ENCODE measurements at places on chromosomes 6 and 20.

- DNase-seq, result no peak
Observed at GRCh38 chr6:42203183-42203582, 8.4 kb upstream of the GUCA1B start.

- no peak for DNase-seq
Observed at GRCh38 chr20:6886065-6886729, 118.7 kb downstream of the BMP2 start.

DNA sequence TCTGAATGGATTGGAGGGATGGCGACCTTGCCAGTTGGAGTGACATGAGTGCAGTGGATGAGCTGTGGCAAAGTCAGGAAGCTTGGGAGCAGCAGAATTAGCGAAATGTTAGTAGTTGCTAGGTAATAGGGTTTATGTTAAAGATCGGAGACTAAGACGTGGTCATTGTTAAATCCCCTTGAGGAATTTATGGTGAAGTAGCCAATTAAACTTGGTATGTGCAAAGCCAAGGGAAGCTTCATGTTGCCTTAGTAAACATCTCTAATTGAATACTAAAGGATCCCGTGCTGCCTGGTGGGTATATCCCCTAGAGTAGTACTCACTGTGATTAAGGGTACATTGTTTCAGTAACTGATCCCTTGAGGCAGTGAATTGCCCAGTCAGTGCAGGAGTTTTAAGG lies 106.0 kb downstream of the PRIM2 start:
- no peak for DNase-seq

DNA sequence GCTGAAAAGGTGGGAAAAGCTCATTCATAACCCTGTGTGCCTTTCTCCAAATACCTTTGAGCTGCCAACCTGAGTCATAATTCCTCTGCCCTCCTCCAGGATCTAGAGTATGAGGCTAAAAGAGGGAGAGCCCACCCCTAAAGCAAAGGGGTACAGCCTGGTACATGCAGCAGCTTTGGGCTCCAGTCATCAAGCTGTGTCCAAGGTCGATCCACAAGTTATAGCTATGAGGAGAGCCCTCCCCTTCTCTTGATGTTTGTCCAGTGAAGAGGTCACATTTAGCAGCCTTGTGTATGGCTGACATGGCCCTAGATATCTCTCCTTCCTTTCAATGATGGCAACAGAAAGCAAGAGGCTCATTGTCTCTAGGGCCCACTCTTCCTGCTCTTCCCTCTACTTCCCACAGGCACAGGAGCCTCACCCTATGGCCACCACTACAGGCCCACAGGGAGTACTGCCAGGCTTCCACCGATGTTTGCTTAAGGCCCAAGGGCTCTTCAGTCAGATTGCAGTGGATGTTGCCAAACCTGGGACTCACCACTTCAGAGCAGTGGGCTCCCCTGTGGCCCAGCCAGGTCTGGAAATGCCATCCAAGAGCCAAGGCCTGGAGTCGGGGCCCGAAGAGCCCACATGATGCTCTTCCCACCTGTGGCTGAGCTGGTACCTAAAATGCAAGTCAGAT lies 176.8 kb downstream of the CD83 start:
- no peak for DNase-seq

DNA sequence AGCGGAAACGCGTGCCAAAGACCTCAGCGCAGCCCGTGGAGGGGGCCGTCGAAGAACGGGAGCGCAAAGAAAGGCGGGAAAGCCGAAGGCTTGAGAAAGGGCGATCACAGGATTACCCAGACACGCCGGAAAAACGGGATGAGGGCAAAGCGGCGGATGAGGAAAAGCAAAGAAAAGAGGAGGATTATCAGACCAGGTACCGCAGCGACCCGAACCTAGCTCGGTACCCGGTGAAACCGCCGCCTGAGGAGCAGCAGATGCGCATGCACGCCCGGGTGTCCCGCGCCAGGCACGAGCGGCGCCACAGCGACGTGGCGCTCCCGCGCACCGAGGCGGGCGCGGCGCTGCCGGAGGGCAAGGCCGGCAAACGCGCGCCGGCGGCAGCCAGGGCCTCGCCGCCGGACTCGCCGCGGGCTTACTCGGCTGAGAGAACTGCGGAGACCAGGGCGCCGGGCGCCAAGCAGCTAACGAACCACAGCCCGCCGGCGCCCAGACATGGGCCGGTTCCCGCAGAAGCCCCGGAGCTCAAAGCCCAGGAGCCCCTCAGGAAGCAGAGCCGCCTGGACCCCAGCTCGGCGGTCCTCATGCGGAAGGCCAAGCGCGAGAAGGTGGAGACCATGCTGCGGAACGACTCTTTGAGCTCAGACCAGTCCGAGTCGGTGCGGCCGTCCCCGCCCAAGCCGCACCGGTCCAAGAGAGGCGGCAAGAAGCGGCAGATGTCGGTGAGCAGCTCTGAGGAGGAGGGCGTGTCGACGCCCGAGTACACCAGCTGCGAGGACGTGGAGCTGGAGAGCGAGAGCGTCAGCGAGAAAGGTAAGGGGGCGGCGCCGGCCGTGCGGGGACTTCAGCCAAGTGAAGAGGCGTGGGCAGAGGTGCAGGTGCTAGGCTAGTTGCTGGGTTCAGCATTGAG lies 296.2 kb downstream of the RIMS1 start:
- no peak for DNase-seq

DNA sequence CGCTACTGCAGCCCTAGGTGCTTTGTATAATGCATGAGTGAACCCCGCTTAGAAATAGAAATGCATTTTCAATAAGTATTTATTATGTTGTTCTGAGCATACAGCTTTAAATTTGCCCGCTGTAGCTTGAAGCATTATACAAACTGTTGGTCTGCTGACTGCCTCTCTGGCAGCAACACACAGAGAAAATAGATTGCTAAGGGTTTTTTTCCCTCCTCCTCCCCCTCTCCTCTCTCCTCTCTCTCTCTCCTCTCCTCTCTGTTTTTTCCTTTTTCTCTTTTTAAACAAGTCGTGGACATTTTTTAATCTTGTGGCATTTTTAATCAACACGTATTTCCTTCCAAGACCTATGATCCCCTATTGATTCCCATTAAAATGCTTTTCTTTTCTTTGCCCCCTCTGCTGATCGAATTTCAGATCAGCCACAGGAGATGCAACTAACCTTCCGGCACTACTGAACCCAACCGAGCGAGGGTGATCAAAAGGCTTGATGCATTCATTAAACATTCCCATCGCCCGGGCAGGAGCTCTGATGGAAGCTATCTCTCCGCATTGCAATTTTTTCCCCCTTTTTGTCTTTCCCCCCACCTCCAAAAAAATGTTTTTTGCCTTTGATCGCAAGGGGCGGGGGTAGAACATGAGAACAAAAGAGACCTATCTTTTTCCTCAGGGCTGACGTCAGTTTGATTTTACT lies 90.7 kb upstream of the ARID1B start:
- no peak for DNase-seq

DNA sequence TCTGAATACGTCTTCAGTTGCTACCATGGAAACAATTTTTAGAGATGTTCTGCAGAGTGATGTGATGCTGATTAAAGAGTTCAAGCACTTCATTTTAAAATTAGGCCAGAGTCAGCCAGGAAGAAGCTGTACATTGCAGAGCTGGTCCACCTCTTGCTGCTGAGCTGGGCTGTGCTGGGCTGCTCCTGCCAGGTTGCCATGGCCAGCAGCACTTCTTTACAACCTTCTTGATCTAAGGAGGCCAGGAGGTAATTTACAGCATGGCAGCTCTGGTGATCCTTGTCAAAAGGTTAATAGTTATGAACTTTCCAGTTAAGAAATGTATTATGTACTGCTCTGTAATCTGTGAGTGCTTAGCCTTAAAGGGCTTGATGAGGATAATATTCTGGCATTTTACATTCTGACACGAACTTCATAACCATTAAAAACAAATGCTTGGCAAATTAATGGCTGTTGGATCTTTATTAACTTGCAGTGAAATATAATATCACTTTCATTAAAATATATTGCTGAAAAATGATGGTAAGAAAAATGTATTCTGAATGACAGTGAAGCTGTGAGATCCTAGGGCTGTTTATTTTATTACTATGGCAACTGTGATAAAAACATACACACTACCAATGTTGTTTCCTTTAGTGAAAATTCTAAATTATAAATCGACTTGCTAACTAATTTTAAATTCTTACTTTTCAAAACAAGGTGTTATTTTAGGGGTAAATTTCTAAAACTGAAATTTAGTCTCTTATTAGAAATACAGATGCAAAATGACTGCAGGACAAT lies 259.7 kb downstream of the RFPL4B start:
- DNase-seq, result no peak

- no peak for DNase-seq
Observed at GRCh38 chr20:11852811-11853210, 64.9 kb upstream of the BTBD3 start.

GRCh38 chr20:31594558-31595379 lies 10.3 kb upstream of the ID1 start:
- no peak for DNase-seq

- DNase-seq, result no peak
Observed at GRCh38 chr6:111524735-111525134, 41.7 kb upstream of the REV3L start.

- DNase-seq, result no peak
Observed at GRCh38 chr6:49300443-49300842, 162.6 kb downstream of the MMUT start.

DNA sequence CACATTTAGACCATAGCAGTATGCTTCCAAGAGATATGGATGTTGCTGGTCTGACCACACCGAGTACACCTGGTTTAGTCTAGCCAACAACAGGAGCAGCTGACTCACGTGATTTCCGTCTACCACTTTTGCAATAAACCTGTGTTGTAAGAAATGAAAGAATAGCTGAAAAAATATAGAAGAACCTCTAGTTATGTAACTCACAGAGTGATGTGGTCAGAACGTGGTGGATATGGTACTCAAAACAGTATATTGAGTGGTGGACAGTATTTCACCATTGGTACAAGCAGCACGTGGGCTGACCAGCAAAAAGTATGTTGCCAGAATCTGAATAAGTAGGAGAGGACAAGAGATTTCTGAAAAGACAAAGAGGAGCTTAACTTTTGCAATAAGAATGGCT lies 226.9 kb downstream of the TBC1D7 start:
- no peak for DNase-seq

GRCh38 chr20:12372557-12372956 lies 454.9 kb downstream of the BTBD3 start:
- DNase-seq, result no peak

DNA sequence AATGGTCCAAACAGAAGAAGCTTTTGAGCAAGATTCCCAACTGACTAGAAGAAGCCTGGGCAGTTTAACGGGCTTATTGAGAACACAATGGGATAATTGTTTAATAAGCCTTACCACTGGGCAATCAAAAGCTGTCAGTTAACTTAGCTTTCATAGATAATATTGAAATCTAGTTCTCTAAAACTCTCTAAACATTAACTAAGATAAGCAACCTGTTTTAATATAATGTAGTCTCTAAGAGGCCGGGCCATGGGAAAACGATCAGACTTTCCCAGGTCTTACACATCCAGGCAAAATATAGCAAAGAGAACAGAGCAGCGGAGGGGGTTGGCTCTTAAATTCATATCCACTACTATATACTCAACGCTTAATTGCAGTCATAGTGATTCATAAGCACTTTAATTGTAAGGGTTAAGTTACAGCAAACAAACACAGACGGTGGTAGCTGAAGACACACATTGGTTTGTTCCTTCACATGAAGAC lies 128.0 kb upstream of the FAM83B start:
- no peak for DNase-seq

GRCh38 chr6:829656-830055 lies 136.7 kb upstream of the EXOC2 start:
- DNase-seq, result no peak

GRCh38 chr6:90393232-90393884 lies 96.7 kb upstream of the BACH2 start:
- peak; percentile 13 for DNase-seq

DNA sequence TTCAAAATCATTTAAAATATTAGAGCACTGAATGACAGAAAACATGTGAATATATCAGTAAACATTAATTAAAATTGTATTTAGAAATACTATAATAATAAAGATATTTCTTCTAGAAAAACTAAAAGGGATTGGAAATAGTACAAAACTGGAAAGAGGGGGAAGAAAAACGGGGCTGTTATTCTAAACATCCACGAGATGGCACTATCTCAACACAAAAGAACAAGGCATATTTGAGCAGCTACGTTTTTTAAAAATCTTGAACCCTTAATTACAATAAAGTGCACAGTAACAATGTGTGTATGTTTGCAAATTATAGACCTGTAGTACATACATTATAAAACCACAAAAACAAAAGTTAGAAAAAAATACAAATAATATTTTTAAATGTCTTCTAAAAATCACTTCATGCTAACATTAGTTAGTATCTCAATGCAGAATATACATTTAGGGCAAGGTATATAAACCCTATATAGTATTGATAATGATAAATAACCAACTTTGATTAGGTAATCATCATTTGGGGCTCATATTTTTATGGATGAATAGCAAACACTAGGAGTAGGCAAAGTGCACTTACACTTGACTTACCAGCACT lies 42.5 kb upstream of the PNISR start:
- no peak for DNase-seq

DNA sequence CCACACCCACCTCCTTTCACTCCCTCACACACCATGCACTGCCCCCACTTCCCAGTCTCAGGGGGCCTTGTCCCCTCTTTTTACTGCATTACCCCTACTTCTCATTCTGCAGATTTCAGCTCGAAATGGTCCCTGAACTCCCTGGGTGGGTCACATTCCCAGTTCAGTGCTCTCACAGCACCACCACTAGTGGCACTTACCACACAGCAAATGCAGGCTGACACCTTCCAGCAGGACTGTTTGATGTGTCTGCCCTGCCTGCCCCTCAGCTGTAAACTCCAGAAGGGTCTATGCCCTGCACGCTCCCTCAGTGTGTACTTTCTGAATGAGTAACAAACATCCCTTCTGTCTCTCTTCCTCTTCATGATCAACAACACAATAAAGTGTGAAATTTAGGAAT lies 4.0 kb downstream of the DYNLT1 start:
- no peak for DNase-seq

DNA sequence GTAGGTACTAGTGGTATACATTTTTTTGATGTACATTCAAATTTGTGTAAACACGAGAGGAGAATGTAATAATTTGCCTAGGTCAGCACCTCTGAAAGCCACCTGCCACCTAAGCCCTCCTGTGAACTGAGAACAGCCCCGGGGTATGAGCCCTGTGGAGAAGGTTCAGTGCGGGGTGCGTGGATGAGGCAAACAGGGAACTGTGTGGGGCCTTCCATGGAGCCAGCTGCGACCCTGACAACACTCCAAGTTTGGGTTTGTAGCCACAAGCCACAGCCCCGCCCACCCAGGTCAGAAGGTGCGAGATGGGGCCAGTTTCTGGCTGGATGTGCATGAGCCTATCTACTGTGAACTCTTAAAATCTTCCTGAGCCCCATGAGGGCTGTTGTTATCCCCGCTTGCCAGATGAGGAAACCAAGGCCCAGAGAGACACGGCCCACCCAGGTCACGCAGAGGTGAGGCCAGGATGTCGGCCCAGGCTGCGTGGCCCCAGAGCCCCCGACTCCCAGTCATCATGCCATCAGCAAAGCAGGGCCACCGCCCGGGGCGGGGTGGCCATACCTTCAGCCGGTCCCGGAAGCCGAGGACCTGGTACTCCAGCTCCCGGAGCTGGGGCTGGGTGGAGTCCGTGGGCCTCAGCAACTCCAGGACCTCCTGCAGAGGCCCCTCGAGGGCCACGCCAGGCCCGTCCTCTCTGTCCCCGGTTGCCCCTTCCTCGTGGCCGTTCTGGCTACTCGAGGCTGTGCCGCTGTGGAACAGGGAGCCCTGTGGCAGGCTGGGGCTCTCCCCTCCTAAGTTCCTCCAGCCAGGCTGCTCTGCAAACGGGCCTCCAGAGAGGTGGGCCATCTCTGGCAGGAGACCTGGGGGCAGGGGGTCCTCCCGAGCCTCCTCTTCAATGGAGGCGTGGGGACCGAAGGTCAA lies 89.6 kb downstream of the RIPOR3 start:
- DNase-seq, result no peak

- DNase-seq, result no peak
Observed at GRCh38 chr6:23647045-23647444, 479.0 kb upstream of the NRSN1 start.

- no peak for DNase-seq
Observed at GRCh38 chr20:33437141-33437911, 6.2 kb downstream of the SNTA1 start.
